ENCODE measurements at places on chromosomes 4 and X. TPM values are rescaled to one million over a fixed set of nuclear protein-coding genes. Genes with fewer than 3 reads are reported as not detected.

DNA sequence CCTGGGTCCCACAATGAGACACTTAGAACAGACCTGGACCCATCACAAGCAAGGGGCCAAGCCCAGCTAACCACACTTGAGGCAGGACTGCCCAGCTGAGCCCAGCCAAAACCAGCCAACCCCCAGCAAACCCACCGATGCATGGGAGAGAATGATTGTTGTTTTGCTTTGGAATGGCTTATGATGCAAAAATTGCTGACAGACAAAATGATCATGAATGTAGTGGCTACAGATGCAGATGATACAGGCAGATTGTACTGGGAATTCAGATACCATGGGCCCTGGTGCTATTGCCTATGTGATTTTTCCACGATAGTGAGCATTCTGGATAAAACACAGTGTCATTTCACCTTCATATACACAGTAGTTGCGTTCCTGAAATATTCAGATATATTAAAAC, 9.0 kb upstream of the ZCCHC4 start:
- no peak for DNase-seq

GRCh38 chr4:169682372-169683047, 62.1 kb downstream of the CLCN3 start:
- no peak for DNase-seq

GRCh38 chr4:80448056-80448455, 112.5 kb downstream of the CFAP299 start:
- DNase-seq: no peak

DNA sequence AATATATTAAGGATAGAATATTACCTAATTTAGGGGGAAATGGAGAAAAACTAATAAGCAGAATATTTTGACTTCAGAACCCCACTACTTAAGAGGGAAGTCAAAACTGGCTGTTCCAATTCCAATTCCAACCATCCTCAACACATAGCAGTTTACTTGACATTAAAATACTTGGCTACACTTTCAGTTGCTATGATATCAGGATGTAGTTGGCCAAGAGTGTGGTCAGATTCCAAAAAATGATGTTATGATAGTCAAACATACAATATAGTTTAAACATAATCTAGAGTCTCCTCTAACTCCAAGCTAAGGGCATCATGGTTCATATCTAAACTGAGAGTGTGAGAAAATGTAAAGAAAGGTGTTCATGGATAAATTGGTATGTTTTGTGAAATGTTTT, 16.5 kb upstream of the SMIM14 start:
- no peak for DNase-seq

DNA sequence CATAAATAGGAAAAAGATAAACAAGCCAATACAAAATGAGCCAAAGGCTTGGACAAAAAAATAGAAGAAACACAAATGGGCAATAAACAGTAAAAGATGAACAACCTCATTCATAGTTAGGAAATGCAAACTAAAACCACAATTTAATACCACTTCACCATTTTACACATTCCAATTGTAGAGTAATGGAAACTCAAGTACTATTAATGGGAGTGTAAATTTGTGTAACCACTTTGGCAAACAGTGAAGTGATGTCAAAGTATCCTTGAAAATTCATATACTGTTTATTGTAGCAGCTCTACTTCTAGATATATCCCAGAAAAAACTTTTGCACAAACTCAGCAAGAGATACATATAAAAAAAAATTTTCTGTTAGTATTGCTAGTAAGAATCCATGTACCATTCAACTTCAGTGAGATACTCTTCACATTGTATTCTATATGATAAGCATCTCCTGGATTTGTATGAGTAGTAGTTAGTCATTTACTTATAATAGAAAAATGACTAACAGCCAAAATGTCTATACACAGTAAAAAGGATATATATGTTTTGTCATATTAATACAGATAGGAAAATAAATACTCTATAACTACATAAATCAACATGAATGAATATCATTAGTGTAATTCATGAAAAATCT, 229.8 kb downstream of the DKK2 start:
- no peak for DNase-seq

DNA sequence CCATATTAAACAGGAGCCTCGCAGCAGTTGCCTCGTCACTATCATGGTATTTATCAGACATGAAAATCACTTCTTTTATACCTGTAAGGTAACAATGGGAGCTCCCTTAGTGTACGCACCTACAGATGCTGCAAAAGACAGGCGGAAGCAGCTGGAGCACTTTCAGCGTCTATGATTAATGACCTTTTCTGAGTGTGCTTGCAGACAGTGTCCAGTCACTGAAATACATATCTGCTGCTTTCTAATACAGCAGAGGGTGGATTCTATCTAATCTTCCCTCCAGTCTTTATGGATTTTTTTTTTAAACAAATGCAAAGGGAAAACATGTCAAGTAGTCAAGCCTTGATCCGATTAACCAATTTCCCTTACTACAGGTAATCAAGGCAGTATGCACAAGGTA, 24.1 kb downstream of the DCTD start:
- DNase-seq: no peak

Gene OPRPN
- not detected for polyA plus RNA-seq

Gene TMEM175
- polyA plus RNA-seq: 25.5 TPM

Gene IL9R
- polyA plus RNA-seq: 0.20 TPM

Data from left kidney (tissue), 8 donors.